ENCODE measurements at places on chromosomes 12 and 14.

DNA sequence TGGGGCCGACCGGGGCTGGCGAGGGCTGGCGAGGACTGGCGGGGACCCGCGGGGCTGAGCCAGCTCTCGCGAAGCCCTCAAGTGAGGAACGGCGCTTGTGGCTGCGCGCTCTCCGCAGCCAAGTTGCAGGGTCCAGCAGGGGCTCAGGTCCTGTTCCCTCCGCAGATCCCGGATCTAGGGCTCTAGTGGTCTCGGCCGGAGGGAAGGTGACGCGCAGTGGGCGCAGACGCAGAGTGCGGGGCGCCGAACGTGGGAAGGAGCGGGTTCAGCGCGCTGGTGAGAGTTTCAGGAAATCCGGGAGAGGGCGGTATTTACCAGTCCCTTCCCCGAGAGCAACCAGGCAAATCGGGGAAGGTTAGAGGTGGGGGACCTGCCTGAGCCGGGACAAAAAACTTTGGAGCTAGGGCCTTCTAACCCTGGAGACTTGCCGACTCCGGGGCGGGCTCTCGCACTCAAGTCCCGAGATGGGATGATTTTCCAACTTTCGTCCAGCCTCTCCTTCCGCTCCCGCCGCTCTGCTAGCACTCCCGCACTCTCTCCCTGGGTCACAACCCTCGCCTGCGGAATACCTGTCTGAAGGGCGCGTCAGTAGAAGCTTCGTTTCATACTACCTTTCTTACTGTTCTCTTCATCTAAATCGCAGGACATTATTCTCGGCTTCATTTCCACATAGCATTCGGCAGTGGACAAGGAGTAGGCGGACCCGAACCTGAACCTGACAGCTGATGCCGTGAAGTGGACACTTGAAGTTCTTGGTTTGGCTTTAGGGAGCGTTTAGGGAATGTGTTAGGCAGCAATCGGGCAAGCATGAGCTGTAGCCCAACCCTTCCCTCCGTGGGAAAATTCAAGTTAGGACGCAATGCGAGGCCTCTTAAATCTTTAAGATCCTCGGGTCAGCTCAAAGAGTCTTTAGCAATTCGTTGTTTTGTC lies 13.6 kb upstream of the PAX9 start:
- DNase-seq, result no peak

DNA sequence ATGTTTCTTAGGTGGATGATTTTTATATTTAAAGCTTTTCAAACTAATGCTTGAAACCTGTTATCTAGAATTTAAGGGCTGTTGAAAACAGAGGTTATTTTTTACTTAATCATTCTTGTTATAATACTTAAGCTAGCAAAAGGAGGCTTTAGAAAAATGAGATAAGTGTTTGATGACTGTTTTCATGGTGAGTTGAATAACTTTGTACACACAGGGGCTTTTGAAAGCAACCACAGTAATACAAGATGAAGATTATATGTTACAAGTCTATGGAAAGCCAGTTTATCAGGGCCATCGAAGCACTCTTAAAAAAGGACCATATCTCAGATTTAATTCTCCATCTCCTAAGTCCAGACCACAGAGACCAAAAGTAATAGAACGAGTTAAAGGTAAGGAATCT lies 33.3 kb downstream of the KIAA0586 start:
- no peak for DNase-seq

DNA sequence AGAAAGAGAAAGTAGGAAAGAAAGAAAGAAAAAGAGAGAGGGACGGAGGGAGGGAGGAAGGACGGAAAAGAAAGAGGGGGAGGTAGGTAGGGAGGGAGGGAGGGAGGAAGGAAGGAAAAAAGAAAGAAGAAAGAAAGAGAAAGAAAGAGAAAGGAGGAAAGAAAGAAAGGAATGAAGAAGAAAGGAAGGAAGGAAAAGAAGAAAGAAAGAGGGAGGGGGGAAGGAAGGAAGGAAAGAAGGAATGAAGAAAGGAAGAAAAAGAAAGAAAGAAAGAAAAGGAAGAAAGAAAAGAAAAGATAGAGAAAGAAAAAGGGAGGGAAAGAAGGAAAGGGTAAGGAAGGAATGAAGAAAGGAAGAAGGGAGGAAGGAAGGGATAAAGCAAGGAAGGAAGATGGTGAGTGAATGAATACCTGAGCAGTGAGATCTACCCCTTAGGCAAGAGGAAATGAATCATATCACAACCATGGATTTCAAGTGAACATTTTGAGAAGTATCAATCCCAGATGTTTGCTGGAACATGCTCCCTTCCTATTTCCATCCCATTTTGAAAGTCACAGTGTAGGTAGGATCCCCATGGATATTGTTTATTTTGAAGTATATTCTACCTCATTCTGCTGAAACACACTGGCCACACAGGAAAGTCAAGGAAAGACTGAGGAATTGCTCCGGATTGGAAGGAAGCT lies 639.4 kb upstream of the TBX3 start:
- no peak for DNase-seq

GRCh38 chr12:13000925-13001774 lies 1.1 kb upstream of the HEBP1 start:
- no peak for DNase-seq

GRCh38 chr12:21509768-21510167 lies 8.2 kb downstream of the GOLT1B start:
- no peak for DNase-seq

- no peak for DNase-seq
Observed at GRCh38 chr12:113314121-113314529, 20.8 kb downstream of the SLC8B1 start.

- no peak for DNase-seq
Observed at GRCh38 chr12:108337235-108338223, 1.6 kb downstream of the CMKLR1 start.

DNA sequence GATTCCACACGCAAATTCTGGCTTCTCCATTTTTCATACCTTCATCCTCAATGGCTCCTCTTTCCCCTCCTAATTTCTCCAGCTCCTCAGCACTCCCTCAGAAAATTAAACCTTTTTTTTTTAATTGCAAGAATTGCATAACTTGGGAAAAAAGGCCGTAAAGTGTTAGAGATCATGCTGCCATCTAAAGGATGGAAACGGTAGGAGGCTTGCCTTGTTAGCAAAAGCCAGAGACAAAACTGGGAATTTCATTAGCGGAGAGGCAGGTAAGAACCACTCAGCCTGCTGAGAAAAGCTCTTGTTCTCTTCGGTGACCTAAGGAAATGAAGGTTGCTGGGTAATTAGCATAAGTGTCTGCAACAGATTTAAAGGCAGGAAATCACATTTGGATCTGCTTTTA lies 204.3 kb downstream of the AEBP2 start:
- DNase-seq, result no peak

DNA sequence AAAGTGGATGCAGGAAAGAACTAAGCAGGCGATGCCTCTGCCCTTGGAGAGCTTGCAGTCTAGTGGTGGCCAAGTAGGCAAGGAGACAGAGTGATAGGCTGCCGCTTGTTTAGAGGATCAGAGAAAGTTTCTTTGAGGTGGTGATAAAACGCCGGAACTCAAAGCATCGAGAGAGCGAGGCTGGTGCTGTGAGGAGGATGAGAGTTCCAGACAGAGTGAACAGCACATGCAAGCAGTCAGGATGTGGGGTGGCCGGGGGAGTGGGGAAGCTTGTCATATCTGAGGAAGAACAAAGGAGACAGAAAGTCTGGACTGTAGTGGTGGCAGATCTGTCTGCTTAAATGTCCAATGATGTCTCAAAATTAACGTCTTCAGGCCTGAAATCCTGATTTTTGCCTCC lies 319.7 kb downstream of the SNAPC1 start:
- no peak for DNase-seq

DNA sequence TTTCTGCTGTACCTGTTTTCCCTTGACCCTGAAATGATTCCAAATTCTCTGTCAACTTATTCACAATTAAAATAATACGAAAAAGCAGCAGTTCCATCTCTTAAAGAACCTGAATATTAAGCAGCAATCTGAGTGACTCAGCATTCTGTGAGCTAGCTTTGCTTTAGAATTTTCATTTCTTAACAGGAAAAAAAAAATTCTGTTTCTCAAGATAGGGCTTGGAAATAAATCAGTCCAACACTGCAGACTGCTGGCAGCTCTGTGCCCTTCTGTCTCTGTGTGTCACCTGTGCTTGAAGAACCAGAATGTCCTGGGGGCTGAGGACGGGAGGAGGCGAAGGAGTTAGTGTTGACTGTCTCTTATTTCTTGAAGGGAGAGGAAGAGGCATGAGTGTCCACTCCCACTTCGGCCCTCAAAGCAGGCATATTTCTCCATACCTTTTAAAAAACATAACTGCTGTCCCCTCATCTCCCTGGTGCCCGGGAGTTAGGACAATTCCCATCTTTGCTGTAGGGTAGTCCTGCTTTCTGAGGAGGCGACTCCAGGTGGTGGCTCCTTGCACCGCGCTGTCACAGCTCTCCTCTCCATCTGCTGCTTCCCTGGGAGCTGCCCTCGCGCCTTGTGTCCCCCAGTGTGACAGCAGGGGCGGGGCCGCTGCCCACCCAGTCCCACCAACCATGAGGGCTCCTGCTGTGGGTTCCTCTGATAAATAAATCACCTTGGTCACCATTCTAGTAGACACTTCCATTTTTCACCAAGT lies 203.1 kb downstream of the CALM1 start:
- DNase-seq, result peak; percentile 84

GRCh38 chr14:77053046-77053841 lies 24.7 kb upstream of the IRF2BPL start:
- no peak for DNase-seq

- no peak for DNase-seq
Observed at GRCh38 chr12:111406474-111407376, 1.0 kb downstream of the SH2B3 start.

DNA sequence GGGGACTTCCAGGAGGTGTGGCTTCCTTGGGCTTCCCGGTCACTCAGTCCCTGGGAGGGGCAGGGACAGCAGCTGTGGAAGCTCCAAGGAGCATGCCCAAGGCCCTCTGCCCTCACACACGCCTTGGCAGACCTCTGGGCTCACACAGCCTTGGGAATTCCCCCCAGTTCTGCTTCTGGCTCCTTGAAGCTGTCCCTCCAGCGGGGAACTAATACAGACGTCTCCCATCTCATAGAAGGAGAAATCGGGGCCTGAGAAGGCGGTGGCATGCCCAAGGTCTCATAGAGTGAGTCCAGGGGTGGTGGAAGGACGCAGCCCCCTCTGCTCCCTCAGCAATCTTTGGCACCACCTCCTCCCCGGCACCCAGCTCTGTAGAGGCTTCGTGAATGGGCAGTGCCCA lies 15.7 kb upstream of the TMEM119 start:
- no peak for DNase-seq

GRCh38 chr14:80988735-80989429 lies 33.5 kb downstream of the TSHR start:
- no peak for DNase-seq

- no peak for DNase-seq
Observed at GRCh38 chr12:78229591-78230101, 399.0 kb downstream of the NAV3 start.

GRCh38 chr12:62738105-62738504 lies 196.8 kb downstream of the PPM1H start:
- DNase-seq, result no peak

DNA sequence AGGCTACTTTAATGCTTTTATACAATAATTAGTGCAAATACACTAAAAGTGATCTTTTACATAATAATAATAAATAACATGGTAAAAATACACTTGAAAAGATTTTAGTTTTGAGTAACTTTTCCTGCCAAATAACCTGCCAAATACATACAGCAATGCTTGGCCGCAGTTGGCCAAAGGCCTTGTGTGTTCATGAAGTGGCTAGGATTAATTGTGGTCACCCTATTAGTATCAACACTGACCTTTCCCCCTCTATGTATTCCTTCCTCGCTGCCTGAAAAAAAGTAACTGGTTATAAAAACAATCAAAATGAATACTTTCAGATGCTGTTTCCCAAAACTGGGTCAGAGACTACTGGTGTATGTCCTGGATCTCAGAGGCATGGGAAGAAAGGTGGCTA lies 34.3 kb downstream of the KICS2 start:
- DNase-seq, result no peak

GRCh38 chr14:76638841-76639240 lies 122.4 kb upstream of the VASH1 start:
- DNase-seq, result no peak

DNA sequence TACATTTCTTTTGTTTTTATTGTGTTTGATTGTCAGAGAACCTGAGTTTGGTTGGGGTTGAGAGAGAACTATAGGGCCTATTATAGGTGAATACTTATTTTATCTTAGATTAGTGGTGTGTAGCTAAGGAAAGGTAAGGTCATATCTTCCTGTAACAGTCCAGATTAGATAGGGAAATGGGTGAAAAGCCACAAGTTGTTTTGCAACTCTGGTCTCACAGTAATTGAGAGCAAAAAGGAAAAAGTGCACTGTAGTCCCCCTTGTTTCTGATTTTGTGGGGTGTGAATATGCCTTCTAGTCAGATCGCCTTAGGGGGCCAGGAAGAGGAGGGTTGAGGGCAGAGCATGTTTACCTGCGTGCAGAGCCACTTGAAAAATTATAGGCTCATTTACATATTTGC lies 8.9 kb downstream of the MSRB3 start:
- DNase-seq, result no peak

- DNase-seq, result no peak
Observed at GRCh38 chr14:32823706-32824105, 115.0 kb upstream of the NPAS3 start.

- DNase-seq, result no peak
Observed at GRCh38 chr14:58740379-58740935, 102.7 kb downstream of the DACT1 start.

DNA sequence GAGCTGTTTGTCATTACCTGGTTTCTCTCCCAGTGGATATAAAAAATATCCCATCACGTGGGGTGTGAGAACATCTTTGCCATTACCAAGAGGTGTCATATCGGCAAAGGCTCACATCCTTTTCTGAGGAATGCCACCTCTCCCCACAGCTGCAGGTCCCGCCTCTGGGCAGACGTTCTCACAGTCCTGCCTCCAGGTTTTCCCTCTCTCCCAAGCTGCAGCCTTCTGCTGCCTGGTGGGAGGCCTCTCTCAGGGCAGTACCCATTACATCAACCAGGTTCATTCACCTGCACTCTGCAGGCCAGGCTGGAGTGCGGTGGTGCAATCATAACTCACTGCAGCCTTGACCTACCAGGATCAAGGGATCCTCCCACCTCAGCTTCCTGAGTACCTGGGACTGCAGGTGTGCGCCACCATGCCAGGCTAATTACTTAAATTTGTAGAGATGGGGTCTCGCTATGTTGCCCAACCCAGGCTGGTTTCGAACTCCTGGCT lies 15.0 kb upstream of the TMEM119 start:
- no peak for DNase-seq

- no peak for DNase-seq
Observed at GRCh38 chr14:101128478-101129321, 225.2 kb upstream of the RTL1 start.

DNA sequence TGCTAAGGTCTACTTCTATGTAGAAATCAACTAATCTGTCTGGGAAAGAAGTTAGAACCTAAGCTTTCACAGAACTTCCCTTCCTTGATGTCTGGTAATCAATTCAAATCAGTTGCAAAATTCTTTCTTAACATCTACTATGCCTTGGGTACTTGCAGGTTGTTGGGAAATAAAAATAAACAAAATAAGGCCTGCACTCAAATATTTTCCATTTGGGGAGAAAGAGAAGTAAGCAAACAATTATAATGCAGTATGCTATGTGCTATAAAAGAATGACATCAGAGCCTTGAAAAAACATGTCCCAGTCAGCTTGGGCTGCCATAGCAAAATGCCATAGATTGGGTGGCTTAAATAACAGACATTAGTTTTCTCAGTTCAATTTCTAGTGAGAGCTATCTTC lies 425.9 kb upstream of the DCN start:
- no peak for DNase-seq

GRCh38 chr14:79278286-79278797 lies 933.0 kb downstream of the DIO2 start:
- peak; percentile 92 for DNase-seq

GRCh38 chr14:56138928-56139327 lies 20.7 kb downstream of the PELI2 start:
- DNase-seq, result peak; percentile 9
